CD8-positive, alpha-beta memory T cell (primary cell): ENCODE measurements at places on chromosomes 5 and 9. TPM values are rescaled to one million over a fixed set of nuclear protein-coding genes. Genes with fewer than 3 reads are reported as not detected.

Gene SLC6A3
- not detected for total RNA-seq

Gene CARTPT
- not detected for total RNA-seq

Gene NRG2
- total RNA-seq, result 0.24 TPM

Gene PCDHB2
- not detected for total RNA-seq
